ENCODE measurements at places on chromosomes 2 and 18.

DNA sequence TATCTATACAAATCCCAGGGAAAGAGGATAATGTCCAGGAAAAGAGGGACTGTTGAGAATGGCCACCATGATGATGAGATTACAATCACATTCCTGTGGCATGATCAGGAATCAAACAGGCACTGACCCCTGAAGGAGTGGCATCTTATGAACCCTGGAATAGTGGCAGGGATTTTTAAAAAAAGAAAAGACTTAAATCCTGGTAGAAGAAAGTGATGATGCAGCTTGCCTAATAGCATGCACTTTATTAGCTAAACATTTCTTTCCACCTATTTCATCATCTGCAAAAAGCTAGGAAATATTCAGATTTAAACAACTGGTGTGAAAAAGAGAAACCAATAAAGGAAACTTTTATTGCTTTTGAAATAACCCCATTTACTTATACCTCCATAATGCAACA is 87.2 kb upstream of the FSHR start:
- no peak for DNase-seq

- DNase-seq, result no peak
Observed at GRCh38 chr2:20516646-20517341, 69.9 kb downstream of the RHOB start.

- DNase-seq, result no peak
Observed at GRCh38 chr2:24019729-24020128, 9.8 kb downstream of the MFSD2B start.

DNA sequence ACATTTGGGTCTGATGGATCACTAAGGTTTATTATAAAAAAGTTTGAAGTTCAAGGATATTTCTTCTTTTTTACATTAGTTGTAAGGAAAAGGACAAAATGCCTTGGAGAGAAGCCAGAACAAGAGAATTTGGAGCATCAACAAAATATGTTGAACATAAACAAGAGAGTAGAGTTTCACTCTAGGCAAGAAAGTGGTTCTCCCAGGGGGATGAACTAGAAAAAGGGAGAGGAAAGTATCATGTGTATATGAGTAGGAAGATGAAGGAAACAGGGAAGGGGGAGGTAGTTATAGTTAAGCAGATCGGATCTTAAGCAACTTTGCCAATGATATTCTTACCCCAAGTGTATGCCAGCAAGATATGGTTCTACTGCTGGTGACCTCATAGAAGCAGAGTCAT is 63.8 kb upstream of the GALNT3 start:
- DNase-seq, result no peak

DNA sequence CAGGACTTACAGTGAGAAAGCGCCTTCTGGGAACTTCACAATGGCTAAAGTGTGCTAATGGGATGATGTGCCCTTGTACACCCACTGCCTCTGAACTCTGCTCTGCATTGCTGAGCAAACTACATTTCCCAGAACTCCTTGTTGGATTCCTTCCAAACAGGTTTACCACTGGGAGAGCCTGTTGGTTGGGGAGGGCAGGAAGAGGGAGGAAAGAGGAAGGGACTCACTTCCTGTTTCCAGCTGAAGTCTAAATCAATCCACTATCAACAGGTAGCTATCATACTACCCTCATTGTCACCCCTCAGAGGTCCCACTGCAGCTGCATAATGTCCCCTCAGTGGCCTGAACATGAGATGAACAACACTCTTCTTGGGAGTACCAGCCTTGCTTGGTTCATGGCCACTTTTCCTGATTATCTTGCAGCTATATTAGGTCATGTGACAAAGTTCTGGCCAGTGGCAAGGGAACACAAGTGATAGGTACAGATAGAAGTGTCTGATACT is 109.7 kb downstream of the MSH2 start:
- peak; percentile 69 for DNase-seq

DNA sequence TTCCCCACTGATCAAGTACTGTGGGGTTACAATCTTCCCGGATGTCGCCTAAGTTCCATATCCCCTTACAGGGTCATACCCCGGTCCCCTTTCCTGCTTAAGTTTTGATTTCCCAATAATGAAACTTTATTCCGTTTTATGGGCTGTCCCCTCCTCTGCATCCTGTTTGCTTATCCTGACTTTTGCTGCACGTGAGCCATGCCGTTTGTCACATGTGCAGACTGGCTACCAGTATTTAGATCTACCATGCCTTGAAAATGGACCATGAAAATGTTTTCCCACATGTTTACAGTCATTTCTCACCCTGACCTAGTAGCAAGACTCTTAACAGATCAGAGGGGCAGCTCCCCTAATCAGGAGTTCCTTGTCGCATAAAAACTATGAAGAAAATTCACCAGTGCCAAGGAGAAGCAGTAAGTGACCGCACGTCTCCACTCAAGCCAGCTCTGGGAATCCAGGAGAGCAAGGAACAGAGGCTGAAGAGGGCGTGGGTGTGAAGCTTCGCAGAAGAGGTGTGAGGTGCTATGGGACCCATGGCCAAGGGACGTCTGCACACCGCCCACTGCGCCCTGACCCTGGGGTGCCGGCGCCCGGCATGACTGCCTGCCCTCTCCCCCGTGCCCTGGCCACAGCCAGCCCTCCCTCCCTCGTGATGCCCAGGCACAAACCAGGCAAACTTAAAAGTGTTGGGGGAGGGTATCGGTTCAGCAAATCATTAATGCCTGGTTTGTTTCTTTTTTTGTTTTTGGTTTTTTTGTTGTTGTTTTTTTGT is 440.8 kb upstream of the SALL3 start:
- no peak for DNase-seq

DNA sequence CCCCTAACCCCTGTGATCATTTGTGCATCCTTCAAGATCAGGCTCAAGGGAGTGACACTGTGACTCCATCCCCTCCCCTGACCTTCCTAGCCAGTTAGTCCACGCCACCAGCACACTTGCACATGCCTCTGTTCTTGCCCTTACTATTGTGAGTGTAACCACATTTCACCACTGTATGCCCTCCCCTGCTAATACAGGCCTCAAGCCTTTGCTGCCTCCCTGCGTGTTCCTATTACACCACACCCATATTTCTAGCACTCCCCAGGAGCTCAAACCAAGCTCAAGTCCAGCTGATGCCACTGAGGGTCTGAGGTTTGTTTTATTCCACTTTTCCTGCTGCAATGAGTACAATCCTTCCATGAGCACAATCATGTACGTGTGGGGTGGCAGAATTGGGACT is 288.9 kb upstream of the FBXO11 start:
- peak; percentile 30 for DNase-seq

GRCh38 chr2:110205660-110206455 is 1.0 kb upstream of the NPHP1 start:
- DNase-seq, result no peak

DNA sequence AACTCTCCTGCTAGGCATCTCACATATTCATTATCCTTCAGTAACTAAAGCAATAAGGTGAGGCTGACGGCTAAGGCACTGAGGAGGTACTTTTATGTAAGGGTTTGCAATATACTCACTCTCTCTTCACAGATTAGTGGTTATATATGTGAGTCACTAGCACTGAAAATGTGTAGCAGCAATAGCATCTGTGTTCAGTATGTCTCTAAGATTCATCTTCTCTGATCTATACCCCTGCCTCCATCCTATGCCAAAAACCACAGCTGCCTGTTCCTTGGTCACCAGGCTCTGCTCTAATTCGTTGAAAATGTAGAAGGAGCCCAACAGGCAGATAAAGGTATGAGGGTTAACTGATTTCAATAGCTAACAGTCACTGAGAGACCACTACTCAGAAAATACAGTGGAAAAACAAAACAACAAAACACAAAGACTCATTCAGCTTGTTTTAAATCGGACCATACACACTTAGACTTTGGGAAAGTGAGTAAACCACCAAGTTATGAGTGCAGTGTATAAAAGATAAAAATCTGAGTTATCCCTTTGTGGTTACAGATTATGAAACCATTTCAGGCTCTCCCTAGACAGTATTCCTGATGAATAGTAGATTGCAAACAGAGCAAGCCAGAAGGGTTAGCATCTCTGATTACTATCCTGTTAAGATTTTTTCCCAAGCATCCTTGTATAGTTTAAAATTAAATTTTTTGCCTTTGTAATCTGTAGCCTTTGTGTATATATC is 75.3 kb upstream of the CYP26B1 start:
- no peak for DNase-seq

DNA sequence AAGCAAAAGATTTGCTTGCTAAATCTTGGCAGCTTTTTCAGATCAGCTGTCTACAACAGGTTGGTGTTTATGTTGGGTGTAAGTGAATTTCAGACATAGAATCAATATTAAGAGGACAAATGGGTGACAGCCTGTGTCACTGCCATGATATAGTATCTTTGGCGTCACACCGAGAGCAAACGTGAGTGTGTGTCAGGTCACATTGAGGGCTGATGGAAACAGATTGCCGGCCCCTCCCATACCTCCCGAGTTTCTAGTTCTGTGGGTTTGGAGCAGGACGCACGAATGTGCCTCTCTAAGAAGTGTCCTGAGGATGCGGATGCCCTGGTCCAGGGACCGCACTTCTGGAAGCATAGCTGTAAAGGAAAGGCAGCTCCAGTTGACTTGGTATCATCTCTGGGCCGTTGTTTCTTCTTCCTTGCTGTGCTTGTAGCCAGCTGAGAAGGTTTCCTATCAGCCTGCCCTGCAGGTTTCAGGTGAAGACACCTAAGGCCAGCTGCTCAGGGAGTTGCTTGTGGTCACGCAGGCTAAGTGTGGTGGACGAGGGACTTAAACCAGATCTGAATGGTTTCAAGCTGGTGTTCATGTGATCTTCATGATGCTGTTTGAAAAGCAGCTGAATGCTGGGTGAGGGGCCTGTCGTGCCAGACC is 6.4 kb downstream of the AGAP1 start:
- no peak for DNase-seq

DNA sequence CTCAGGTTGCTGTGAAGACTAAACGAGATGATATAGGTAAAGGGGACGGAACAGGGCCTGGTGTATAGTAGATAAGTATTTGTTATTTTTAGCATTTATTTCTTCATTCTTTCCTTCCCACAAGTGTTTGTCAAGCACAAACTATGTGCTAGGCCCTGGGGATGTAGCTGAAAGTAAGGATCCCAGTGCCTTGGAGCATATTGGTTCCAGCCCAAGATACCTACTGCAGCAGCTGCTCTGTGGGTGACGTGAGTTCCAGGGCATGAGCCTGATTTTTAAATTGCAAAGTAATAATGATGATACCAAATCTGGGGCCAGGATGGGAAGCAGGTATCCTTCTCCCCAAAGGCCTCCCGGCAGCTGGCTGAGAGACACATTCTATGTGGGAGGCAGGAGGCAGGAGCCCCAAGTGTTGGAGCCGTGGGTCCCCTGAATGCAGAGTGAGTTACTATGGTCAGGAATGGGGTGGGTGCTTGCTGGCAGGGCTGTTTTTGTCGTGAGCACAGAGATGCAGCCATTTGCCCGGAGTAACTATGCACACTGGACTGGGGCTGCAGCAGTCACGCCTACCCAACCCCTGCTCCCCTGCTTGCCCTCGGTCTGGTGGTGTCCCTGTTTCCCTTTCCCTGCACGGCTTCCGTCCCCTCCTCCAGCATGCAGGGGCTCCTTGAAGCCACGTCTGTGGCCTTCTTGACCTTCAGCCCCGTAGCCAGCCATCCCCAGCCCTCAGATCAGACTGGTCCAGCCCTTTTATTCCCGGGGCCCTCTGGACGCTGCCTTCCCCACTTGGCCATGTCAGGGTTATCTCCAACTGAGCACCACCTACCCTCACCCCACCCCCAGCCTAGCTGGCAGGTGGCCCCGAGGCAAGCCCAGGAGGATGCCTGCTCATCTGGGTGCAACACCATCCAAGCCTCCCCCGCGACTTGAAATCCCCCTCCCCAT is 52.4 kb downstream of the INHBB start:
- DNase-seq, result no peak

- no peak for DNase-seq
Observed at GRCh38 chr2:62415019-62415431, 91.0 kb downstream of the TMEM17 start.

GRCh38 chr2:187586011-187586641 is 31.9 kb upstream of the TFPI start:
- DNase-seq, result no peak

DNA sequence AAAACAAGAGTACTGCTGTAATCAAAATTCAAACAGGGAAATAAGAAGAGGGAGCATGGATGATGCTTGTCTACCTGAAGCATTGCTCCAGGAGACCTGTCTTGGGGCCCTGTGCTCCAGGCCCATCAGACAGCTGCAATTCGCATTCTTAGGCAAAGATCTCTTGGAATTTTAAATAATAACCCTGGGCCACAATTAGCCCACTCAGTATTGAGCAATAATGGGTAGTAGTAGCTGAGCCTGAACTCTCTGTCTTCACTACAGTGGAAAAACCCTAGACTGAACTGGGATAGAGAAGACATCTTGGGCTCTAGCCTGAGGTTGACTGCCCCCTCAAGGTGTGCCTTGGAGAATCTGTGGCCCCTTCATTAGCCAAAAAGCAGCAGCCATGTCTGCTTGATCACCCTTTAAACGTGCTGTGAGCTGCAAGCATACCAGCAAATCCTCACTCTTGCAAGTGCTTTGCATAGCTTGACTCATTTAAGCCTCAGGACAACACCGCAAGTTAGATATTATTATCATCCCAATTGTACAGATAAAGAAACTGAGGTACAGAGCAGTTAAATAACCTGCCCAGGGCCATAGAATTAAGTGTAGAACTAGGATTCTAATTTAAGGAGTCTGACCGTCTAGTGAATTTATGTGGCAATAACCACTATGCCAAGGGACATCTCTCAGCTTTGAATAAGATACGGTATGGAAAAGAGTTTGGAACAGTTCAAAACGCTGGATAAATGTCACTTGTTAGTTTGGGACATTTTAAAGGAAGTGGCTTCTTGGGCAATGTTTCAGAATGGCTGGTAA is 69.0 kb downstream of the DDX1 start:
- DNase-seq, result no peak

DNA sequence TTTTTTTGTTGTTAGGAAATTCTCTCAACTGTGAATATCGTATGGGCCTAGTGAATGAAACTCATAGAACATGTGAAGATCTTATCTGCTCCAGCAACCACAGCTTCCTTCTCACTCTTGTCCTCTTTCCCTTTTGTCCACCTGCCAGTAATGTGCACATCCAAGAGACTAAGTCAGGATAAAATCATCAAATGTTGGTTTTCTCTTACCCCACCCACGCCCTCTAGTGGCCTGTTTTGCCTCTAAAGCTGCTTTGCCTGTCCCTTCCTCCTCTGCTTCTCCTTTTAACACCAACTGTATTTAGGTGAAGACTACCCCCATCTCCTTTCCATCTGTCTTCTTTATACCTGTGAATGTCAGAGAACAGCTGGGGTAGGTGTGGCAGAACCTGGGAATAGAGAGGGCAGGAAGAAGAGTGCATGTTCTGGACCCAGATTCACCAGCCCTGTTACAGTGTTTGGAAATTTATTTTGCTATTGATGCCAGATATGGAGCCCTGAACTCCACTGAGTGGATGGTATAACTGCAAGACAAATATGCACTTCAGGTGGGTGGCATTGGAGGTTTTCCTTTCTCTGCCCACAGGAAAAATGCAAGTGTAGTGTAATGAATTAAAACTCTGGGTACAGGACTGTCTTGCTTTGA is 8.4 kb upstream of the MGAT5 start:
- peak; percentile 86 for DNase-seq

- no peak for DNase-seq
Observed at GRCh38 chr2:224513991-224514390, 71.2 kb downstream of the CUL3 start.

DNA sequence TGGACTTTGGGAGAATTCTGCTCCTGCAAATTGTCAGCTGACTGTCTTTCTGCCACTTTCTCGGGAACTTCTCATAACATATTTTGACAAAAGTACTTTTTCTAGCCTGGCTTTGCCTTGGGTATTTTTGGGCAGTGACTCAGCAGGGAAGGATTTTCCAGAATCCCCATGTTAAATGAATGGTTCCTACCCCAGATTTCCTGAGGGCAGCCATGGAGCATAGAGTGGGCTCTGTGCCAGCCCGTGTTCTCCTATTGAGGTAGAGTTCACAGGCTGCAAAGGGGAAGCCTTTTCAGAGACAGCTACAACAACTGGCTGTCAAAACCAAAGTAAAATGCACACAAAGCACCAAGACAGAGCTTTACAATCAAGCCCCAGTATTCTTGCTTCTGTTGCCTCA is 59.8 kb downstream of the BMP10 start:
- DNase-seq, result no peak

All from NCI-H82 (cell line).